Fibroblast of upper back skin (primary cell): ENCODE measurements at places on chromosomes 7 and 10.

DNA sequence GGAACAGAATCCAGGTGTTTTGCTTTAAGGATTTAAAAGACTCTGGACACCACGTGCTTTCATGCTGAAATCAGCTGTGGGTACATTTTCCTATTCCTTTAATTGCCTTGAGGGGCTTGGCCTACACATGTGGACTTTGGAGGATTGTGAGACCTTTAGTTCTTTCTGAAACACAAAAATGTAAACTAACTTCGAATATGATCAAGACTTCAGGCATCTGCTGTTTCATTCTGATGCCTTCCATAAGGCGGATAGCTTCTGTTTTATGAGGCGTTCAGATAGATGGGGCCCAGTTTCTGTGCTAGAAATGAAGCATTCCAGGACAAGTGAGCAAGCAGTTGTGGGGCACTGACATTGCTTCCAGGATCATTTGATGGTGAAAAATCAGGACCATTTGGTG is 1.5 kb upstream of the NOBOX start:
- DNase-seq: no peak

DNA sequence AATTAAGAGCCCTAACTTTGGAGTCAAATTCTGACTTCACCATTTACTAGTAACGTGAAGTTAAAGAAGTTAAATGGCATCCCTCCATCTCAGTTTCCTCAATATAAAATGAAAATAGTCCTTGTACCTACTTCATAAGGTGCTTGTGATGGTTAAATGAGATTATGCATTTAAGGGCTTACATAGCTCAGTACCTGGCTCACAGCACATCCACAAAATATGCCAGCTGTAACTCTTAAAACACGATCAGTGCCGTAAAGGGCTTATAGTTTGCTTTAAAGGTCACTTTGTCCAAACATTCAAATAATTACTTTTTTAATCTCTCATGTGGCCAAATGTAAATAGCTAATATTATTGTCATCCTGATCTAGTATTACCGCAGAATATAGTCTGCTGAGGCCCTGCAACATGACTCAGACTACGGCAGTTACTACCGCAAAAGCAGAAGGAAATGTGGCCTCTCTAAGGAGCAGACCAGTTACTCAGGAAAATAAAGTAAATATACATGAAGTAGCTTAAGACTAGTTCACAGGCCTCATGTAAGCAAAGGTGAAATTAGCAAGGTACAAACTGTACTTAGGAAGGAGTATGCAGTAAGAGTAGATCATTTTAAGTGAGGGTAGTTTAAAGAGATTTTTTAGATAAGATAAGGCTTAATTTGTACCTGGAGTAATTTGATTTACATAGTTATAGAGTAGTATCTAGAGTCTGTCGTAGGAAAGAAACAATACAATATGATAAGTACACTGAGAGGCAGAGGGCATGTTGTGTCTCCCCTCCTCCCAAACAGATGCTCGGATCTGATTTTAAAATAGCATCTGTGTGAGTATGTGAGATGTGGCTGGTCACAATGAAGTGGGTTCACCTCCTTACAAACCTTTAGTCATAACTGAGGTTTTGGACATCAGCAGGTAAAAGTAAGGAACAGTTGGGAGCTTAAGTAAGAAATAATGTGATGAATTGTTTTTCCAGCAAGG is 13.1 kb downstream of the CASP2 start:
- no peak for DNase-seq

DNA sequence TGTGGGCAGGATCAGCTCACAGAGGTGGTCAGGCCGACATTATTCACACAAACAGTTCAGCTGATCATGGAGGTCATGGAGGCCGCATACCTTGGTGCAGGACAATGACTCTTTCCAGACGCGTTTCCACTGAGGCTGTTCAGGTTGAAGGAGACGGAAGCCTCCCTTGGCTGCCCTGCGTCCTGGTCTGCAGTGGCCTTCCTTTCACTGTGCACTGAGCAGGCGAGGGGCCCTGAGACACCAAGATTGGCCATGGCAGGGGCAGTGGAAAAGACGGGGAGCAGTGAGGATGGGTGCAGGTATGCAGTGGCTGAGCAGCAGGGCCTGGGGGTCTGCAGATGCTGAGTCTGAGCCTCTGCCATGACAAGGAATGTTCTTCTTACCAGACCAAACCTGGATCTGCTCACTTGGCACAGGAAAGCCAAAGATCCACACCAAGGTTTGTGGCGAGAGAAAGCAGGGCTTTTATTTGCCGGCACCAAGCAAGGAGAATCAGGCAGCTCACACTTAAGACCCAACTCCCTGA is 263.3 kb downstream of the GLRX3 start:
- DNase-seq: no peak

- DNase-seq: no peak
These were observed 14.5 kb upstream of the JMJD1C start for GRCh38 chr10:63480237-63480636.
